ENCODE measurements at places on chromosomes 11 and 22. TPM values are rescaled to one million over a fixed set of nuclear protein-coding genes. Genes with fewer than 3 reads are reported as not detected.

- no peak overlapping the region for H3K27ac ChIP-seq
- H3K4me3 ChIP-seq = no peak overlapping the region
- H3K36me3 ChIP-seq = peaks cover 31% of the 10 kb centered on the region
- DNase-seq = no peak
- H3K4me1 ChIP-seq = peaks cover 8% of the 10 kb centered on the region
Measured at GRCh38 chr11:2380807-2381350, 3.8 kb downstream of the CD81 start.

DNA sequence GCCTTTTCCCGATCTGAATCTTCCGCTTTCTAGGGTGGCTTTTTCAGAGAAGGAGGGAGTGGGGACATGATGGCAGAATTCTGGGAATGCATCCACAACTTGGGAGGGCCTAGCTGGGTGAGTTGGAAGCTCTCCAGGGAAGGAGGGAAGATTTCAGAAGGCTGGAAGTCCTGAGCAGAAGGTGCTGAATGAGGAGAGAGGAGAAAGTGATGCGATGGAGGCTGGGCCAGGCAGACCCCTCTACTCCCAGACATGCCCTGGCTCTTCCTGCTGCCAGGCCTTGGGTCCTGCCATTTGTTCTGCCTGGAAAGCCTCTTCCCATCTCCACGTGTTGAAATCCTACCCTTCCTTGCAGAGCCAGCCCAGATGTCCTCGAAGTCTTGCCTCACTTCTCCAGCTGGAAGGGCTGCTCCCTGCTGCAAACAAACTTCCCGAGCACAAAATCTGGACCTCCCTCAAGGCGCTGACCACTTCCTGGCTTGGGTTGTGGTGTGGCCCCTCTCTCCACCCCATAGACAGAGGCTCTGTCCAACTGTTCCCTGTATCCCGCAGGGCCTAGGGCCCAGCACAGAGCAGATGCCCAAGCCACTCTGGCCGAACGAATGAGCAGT lies 16.8 kb downstream of the LRRC32 start:
- H3K4me1 ChIP-seq = no peaks in the 10 kb centered on the region
- no peak overlapping the region for H3K27ac ChIP-seq
- no peak overlapping the region for H3K4me3 ChIP-seq
- H3K36me3 ChIP-seq = no peaks in the 10 kb centered on the region
- peaks cover 85% of the 10 kb centered on the region for H3K27me3 ChIP-seq

DNA sequence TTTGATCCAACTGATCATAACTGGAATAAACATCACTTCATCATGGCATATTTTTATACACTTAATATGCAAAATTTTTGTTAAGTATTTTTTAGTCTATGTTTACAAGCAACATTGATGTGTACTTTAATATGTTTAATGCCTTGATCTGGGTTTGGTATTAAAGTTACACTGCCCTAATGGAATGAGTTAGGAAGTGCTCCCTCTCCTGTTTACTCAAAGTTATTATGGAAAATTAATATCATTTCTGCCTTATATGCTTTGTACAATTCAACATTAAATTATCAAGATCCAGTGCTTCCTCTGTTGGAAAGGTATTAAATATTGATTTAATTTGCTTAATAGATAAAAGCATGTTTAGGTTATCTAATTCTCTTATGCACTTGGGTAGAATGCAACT lies 927.3 kb upstream of the RAG2 start:
- no peak for DNase-seq
- no peaks in the 10 kb centered on the region for H3K27me3 ChIP-seq
- H3K4me3 ChIP-seq = no peak overlapping the region
- H3K36me3 ChIP-seq = no peaks in the 10 kb centered on the region
- H3K27ac ChIP-seq = no peak overlapping the region
- H3K4me1 ChIP-seq = no peaks in the 10 kb centered on the region

DNA sequence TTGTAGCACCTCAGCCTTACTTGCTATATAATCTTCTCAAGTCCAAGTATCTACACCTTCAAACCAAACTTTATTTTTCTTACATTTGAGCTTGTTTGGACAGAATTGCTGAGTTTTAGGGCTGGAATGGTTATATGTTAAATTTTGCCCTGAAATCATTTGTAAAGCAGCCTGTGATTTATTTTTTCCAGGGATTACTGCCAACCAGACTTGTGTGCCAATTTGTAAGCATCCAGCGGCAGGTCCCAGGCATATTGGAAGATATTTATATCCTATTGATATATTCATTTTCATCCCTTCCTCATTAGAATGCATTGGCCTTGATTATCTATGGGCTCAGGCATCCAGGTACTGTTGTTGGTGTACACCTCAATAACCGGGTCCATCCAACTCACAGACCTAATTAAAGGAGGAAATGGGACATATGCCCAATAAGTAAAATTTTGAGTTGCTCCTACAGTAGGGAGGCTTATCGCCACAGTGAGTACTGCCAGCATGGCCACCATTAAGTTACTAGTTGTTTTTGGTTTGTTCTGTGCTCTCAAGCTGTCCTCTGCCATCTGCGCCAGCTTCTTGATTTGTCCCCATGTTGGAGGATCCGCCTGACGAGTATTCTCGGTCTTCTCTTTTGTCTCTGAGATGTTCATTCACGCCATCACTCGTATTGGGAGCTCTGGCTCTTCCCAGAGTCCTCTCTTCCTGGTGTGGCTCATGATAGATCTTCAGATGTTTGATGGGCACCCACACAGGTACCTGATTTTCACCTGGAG lies 9.8 kb upstream of the DNAJB13 start:
- H3K36me3 ChIP-seq = peaks cover 5% of the 10 kb centered on the region
- no peaks in the 10 kb centered on the region for H3K4me1 ChIP-seq
- H3K27me3 ChIP-seq = no peaks in the 10 kb centered on the region

DNA sequence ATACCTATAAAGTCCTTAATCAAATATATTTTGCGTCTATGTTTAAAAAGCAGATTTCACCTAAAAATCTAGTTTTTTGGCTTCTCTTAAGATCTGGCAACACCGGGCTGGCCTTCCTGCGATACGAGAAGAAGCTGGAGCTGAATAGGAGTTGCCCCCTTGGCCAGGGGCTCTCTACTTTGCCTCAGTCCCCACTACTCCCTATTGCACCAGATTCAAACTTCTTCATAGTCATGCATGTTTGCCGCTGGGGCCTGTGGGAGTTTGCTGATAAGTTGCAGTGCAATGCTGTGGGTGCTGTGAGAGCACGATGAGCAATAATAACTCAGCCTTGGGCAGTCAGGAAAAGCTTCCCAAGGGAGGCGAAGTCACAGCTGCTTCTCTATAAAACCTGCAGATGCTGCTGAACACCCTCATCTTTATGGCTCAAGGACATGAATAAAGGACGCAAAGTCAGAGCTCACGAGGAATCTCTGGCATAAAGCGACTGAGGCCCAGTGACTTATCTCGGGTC lies 15.2 kb upstream of the EIF3D start:
- peaks cover 26% of the 10 kb centered on the region for H3K27me3 ChIP-seq
- no peak overlapping the region for H3K4me3 ChIP-seq
- H3K4me1 ChIP-seq = peaks cover 19% of the 10 kb centered on the region
- DNase-seq = no peak

GRCh38 chr22:24731761-24732160 lies 42.8 kb downstream of the PIWIL3 start:
- H3K27me3 ChIP-seq = peaks cover 86% of the 10 kb centered on the region
- H3K4me1 ChIP-seq = peaks cover 15% of the 10 kb centered on the region
- H3K27ac ChIP-seq = no peak overlapping the region
- peaks cover 5% of the 10 kb centered on the region for H3K36me3 ChIP-seq

- DNase-seq = peak; percentile 44
- peaks cover 11% of the 10 kb centered on the region for H3K4me1 ChIP-seq
- no peak overlapping the region for H3K27ac ChIP-seq
- peak overlapping the region; percentile 64 for H3K4me3 ChIP-seq
Measured at GRCh38 chr11:75667831-75668450, 897 bp downstream of the MAP6 start.

- no peak for DNase-seq
- no peak overlapping the region for H3K4me3 ChIP-seq
- H3K27me3 ChIP-seq = no peaks in the 10 kb centered on the region
- H3K27ac ChIP-seq = no peak overlapping the region
- H3K4me1 ChIP-seq = no peaks in the 10 kb centered on the region
Measured at GRCh38 chr22:48781868-48782267, 1045.8 kb downstream of the BRD1 start.

GRCh38 chr11:83572581-83573496 lies 286.7 kb upstream of the CCDC90B start:
- H3K27ac ChIP-seq = no peak overlapping the region
- H3K4me3 ChIP-seq = no peak overlapping the region
- peaks cover 2% of the 10 kb centered on the region for H3K27me3 ChIP-seq
- no peak for DNase-seq
- H3K4me1 ChIP-seq = no peaks in the 10 kb centered on the region
- no peaks in the 10 kb centered on the region for H3K36me3 ChIP-seq

DNA sequence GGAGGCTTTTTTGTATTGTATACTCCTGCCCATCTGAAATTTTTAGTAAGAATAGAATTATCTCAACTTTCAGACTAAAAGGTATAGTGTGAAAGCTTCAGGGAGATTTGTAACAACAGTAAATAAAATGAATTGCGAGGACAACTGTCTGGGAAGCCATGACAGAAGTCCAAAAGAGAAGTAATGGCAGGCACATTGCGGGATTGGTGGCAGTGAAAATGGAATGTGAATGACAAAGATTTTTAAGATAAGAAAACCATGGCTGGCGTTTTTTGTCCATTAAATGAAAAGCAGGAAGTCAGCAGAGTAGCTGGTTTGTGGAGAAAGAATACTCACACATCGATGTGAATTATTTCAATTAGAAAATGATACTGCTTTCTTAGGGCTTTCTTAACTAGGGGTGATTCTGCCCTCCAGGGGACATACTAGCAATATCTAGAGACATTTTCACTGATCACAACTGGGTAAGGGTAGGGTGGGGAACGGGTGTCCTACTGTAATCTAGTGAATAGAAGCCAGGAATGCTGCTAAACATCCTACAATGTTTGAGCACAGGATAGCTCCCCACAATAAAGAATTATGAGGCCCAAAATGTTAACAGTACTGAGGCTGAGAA lies 1.6 kb downstream of the NPAT start:
- DNase-seq = no peak
- no peaks in the 10 kb centered on the region for H3K27me3 ChIP-seq
- H3K4me3 ChIP-seq = no peak overlapping the region
- no peak overlapping the region for H3K27ac ChIP-seq
- H3K36me3 ChIP-seq = peaks cover 9% of the 10 kb centered on the region
- H3K4me1 ChIP-seq = peaks cover 30% of the 10 kb centered on the region

DNA sequence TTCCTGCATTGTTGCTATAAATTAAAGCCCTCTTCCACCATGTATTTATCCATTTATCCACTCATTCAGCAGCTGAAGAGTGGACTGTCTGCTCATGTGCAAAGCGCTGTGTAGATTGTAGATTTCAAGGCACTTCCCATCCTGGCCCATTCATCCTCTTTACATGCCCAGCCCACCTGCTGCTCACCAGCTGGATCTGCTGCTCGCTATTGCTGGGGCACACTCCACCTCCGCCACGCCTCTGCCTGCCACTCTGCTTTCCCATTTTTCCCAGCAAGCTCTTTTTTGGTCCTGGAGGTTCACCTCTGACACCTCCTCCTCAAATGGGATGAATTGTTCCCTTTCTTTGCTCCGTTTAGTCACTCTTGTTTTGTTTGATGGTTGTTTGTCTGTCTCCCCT lies 48.3 kb downstream of the CEP164 start:
- no peak overlapping the region for H3K27ac ChIP-seq
- DNase-seq = no peak
- no peaks in the 10 kb centered on the region for H3K4me1 ChIP-seq
- peaks cover 24% of the 10 kb centered on the region for H3K36me3 ChIP-seq
- no peaks in the 10 kb centered on the region for H3K27me3 ChIP-seq
- no peak overlapping the region for H3K4me3 ChIP-seq

DNA sequence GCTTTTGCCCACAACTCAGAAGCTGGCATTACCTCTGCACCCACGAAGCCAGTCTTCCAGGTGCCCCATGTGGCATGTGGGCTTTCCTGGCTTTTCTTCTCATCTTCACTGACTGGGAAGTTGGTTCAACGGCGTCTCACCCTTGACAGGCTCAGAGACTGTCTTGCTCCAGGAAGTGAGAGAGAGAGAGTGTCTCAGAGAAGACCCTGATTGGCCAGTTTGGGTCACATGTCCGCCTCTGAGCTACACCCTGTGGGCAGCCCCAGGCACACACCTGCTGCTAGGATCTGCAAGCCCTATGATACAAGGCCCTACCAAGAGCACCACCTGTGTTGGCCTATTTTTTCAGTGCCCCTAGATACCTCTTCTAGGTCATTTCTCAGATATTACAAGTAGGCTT lies 39.0 kb downstream of the RTL6 start:
- H3K36me3 ChIP-seq = no peaks in the 10 kb centered on the region
- H3K4me3 ChIP-seq = no peak overlapping the region
- no peaks in the 10 kb centered on the region for H3K4me1 ChIP-seq
- H3K27me3 ChIP-seq = peaks cover 62% of the 10 kb centered on the region

DNA sequence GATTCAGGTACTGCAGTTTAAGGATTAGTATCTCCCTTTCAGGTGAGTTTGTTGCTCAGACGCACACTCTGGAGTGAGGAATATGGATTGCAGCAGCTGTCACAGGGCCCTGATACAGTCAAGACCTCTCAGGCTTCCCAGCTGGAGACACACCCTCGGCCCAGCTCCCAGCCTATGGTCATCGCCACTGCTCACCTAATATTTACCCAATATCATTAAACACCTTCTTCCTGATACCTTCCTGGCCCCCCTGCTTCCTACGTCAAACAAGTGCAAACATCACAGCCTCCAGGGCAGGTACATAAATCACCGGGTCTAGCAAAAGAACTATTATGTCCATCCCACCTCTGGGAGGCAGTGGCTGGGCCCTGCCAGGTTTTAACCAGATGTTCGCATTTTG lies 213.3 kb downstream of the MN1 start:
- DNase-seq = peak; percentile 32
- no peak overlapping the region for H3K27ac ChIP-seq
- H3K27me3 ChIP-seq = peaks cover 67% of the 10 kb centered on the region
- no peaks in the 10 kb centered on the region for H3K36me3 ChIP-seq
- H3K4me1 ChIP-seq = no peaks in the 10 kb centered on the region
- H3K4me3 ChIP-seq = no peak overlapping the region

- peaks cover 68% of the 10 kb centered on the region for H3K27me3 ChIP-seq
- H3K27ac ChIP-seq = no peak overlapping the region
- H3K36me3 ChIP-seq = no peaks in the 10 kb centered on the region
- peaks cover 9% of the 10 kb centered on the region for H3K4me1 ChIP-seq
- DNase-seq = no peak
- no peak overlapping the region for H3K4me3 ChIP-seq
Measured at GRCh38 chr22:33002035-33002434, 56.1 kb downstream of the SYN3 start.

Gene ZBTB16
- not detected for total RNA-seq

Gene CST6
- 21.5 TPM for total RNA-seq

Gene BDNF
- total RNA-seq = 8.3 TPM

Gene CACNA1I
- 0.07 TPM for total RNA-seq

Gene CABP4
- total RNA-seq = 25.4 TPM

Gene PTH
- not detected for total RNA-seq

Gene CABP2
- not detected for total RNA-seq

Gene FOLH1
- 0.81 TPM for total RNA-seq

Measured in Calu3 (cell line).